BE2C (cell line): ENCODE measurements at places on chromosomes 7 and 10.

DNA sequence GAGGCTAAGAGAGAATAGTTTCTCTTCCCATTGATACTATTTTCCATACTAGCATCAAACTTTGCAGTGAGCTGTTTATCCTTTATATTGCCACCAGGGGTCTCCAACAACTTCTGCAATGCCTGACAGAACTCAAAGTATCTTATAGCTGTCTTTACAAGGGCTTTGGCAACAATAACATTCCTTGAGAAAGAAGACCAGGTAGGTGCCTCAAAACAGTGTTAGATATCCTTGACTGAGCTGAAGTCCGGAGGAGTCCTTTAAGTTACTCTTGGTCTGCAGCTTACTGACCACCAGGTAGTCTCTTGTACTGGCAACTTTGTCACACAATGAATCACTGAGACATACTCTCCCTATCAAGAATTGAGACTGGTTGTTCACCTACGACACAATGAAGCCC, 30.0 kb upstream of the TES start:
- no peak for DNase-seq

GRCh38 chr7:135731-136645, 56.4 kb upstream of the FAM20C start:
- DNase-seq: no peak

GRCh38 chr10:77563638-77564270, 73.9 kb downstream of the KCNMA1 start:
- DNase-seq: no peak

GRCh38 chr10:27446091-27446918, 57.8 kb upstream of the RAB18 start:
- DNase-seq: no peak

- no peak for DNase-seq
Measured at GRCh38 chr7:80815733-80816132, 103.1 kb downstream of the SEMA3C start.

GRCh38 chr7:103981003-103981423, 8.4 kb downstream of the RELN start:
- no peak for DNase-seq

- no peak for DNase-seq
Measured at GRCh38 chr7:7956531-7957128, 12.0 kb upstream of the GLCCI1 start.

- no peak for DNase-seq
Measured at GRCh38 chr7:44134943-44135628, 6.0 kb downstream of the MYL7 start.

GRCh38 chr7:22598318-22598920, 98.4 kb upstream of the STEAP1B start:
- DNase-seq: no peak

GRCh38 chr10:58473976-58474375, 38.7 kb upstream of the BICC1 start:
- no peak for DNase-seq

GRCh38 chr10:60848126-60848525, 69.8 kb downstream of the CDK1 start:
- DNase-seq: no peak

DNA sequence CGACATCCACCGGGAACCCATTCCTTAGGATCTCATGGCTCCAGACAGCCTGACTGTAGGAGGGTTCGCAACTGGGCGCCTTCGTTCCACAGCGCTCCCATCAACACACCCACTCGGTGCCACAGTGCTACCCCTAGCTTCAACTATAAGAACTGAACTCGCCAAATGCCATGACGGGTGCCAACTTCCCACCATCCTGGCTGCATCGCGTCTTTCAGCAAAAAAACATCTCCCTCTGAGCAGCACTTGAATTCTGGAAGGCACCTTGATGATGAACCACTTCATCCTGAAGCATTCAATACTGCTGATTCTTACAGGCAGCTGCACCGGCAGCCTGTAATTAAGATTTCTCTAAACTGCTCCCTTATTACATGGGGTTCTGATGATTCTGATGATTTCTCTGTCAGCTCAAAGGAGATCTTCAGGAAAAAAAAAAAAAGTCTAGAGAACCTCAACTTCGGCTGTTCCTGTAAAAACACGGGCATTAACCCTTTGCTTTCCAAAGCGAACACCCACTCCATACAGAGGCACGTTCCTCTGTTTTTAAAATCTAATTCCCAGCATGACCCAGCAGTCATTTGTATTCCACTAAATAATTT, 1.3 kb downstream of the CYTH3 start:
- DNase-seq: peak; percentile 44

DNA sequence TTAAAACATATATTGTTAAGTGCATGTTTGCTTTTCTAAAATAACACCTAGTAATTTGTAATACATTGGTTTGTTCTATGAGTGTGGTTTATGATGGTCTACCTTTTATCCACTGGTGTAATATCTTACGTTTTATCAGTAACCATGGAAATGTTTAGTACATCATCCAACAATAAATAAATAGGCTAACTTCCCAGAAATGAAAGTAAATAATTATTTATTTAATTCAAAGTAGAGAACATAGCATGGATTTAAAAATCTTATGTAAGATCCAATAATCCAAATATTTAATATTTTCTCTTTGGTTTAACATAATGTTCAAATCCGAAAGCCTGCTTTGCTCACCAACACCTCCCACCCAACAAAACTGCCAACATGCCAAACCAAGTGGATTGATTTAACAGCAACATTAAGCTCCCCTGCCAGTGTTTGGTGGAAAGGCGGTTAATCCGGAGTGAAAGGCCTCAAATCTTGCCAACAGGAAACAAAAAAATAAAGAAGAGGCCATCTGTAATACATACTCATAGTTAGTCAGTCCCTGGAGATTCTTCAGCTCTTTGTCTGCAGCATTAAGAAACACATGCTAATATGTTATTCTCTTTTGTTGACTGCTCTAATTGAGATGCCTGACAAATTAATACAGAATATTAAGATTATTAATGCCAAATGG, 897.8 kb downstream of the CNTNAP2 start:
- no peak for DNase-seq

- DNase-seq: peak; percentile 78
Measured at GRCh38 chr7:106111655-106112117, 426 bp downstream of the SYPL1 start.

GRCh38 chr7:6621195-6622133, 6.1 kb downstream of the ZNF853 start:
- DNase-seq: no peak

- no peak for DNase-seq
Measured at GRCh38 chr10:118812393-118812740, 57.6 kb upstream of the CACUL1 start.
